ENCODE measurements at places on chromosomes 3 and 15.
A peak's percentile ranks its signal among the peaks of the same experiment; 100 is the strongest.

GRCh38 chr3:158794936-158795518 is 6.8 kb upstream of the MFSD1 start:
- peak; percentile 36 for DNase-seq

- DNase-seq = peak; percentile 30
These were observed 4.1 kb upstream of the COX17 start for GRCh38 chr3:119681279-119681678.

- no peak for DNase-seq
These were observed 23.1 kb downstream of the C3orf52 start for GRCh38 chr3:112109322-112109721.

DNA sequence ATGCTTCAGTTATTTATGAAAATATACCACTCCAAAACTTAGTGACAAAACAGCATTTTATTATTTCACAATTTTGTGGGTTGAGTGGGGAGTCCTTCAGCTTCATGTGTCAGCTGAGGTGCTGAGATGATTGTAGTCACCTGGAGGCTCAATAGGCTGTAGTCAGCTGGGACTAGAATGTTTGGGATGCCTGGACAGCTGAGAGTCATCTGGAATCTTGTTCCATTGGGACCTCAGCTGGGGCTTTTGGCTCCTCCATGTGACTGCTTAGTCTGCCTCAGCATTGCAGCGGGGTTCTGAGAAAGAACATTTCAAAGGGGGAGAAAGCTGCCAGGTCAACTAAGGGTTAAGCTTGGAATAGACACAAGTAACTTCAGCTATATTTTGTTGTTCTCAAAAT is 13.4 kb downstream of the STT3B start:
- no peak for DNase-seq

- DNase-seq = no peak
These were observed 3.2 kb downstream of the INSYN1 start for GRCh38 chr15:73749971-73750370.

DNA sequence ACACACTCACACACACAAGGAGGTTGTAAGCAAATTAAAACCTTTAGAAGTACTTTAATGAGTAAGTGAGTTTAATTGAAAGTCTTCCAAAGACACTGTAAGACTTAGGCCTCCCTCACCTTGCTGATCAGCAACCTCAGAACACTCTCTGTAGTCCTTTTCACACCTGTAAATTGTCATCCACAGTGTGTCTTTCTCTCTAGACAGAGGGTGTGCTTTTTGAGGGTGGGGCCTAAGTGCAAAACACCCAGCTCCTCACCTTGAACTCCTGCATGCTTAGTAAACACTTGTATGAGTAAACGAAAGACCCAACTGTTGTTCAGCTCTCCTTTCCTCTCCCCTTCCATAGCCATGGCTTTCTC is 183.2 kb upstream of the IL12A start:
- no peak for DNase-seq

GRCh38 chr3:16355828-16356227 is 90.8 kb downstream of the OXNAD1 start:
- no peak for DNase-seq

- DNase-seq = no peak
These were observed 74.3 kb upstream of the VGLL4 start for GRCh38 chr3:11717768-11718636.

DNA sequence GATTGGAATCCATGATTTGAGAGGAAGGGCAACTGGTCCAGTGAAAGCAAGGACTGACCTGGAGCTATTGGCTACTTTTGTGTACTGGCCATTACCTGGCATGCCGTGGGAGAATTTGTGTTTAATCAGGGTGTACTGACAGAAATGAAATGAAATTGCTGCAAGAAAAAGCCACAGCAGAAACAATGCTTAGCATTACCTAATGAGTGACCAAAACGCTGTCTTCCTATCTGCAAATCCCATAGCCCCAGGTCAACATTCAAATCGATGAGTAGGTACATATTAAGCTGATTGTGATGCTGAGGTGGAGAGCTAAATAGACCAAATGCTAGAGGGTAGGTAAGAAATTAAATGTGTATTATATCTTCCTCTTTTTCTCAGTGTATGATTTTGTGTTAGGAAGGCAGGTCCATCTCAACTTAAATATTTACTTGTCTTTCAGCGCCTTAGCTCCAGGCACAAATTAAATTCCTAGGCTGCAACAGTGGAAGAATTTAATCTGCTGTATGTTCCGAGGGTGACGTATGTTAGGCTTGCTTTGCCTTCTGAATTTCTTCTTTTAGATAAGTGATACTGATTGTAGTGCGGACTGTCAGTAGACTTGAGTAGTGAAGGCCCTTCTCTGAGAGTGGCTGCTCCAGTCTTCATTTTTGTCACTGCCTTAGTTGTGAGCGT is 331.1 kb downstream of the SV2B start:
- no peak for DNase-seq

Data from CD4-positive, alpha-beta T cell treated with Interleukin-10 for 1 hour (primary cell).